Vagina (tissue), 2 donors: ENCODE measurements at places on chromosomes 16 and 17. TPM values are rescaled to one million over a fixed set of nuclear protein-coding genes. Genes with fewer than 3 reads are reported as not detected.

The C17orf78 gene
- not detected for total RNA-seq

The ABI3 gene
- total RNA-seq, result 11.0 TPM

The TBC1D3K gene
- total RNA-seq, result not detected

The SKAP1 gene
- total RNA-seq, result 5.6 TPM

GRCh38 chr17:57466521-57466920, 210.2 kb downstream of the MSI2 start:
- DNase-seq, result no peak

DNA sequence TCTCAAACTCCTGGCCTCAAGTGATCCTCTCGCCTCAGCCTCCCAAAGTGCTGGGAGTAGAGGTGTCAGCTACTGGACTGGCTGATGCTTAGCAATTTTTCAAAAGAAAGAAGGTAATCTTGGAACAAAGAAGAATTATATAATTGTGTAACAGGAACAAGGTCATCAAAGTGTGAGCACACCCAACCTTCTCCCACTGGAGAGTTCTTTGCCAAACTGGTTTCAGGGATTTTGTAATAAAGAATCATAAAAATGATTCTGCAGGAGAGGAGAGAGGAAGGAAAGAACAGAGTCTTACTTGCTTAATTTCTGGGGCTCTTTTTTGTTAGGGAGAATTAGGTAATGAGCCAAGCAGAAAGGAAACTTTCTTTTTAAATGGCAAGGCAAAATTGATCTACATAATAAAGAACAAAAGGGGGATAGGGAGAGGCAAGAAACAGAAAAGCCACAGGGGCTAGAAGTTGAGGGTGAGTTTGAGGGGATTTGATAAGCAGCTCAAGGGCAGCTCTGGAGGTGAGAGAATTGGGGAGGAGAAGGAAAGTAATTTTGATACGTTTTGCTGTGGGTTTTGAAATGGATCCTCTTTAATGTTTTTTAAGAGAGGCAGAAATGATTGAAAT, 21.3 kb downstream of the CHD9NB start:
- no peak for DNase-seq

- no peak for DNase-seq
Measured at GRCh38 chr17:35423761-35424160, 8.5 kb downstream of the SLFN12 start.

- DNase-seq, result no peak
Measured at GRCh38 chr17:74770498-74771318, 5.4 kb downstream of the NAT9 start.

DNA sequence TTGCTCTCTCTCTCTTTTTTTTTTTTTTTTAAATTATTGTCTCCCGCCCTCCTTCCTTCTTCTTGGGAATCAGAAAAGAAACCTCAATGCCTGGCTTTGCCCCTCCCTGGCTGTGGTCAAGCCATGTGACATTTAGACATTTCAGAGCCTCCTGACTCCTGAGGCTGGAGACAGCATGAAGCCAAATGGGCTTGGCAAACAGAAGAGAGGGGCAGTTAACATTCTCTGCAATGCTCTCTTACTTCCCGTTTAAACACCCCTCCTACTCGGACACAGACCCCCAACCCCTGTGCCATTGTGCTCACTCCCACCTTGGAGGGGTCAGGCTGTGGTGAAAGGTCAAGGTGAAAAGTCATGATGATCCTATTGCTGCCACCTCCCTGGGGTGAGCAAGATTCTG, 14.7 kb upstream of the MEOX1 start:
- no peak for DNase-seq

- DNase-seq, result no peak
Measured at GRCh38 chr16:5018793-5019192, 14.9 kb downstream of the NAGPA start.

DNA sequence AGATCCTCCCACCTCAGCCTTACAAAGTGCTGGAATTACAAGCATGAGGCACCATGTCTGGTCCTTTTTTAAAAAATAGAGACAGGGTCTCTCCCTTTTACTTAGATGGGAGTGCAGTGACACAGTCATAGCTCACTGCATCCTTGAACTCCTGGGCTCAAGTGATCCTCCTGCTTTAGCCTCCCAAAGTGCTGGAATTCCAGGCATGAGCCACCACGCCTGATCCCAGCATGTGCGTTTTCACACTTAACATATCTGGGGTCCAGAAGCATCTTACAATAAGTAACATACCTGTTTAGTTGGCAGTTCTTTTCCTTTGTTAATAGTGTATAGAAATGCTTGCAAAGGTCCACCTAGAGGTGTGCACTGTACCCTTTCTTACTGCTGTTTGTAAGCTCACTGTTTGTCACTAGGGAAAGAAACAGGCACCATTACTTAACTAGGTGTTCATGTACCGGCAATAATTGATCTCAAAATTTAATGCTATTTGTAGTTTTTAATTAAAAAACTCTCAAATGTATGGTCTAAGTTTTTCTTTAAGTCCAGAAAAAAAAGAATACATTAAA, 221.7 kb downstream of the RPTOR start:
- DNase-seq, result no peak

DNA sequence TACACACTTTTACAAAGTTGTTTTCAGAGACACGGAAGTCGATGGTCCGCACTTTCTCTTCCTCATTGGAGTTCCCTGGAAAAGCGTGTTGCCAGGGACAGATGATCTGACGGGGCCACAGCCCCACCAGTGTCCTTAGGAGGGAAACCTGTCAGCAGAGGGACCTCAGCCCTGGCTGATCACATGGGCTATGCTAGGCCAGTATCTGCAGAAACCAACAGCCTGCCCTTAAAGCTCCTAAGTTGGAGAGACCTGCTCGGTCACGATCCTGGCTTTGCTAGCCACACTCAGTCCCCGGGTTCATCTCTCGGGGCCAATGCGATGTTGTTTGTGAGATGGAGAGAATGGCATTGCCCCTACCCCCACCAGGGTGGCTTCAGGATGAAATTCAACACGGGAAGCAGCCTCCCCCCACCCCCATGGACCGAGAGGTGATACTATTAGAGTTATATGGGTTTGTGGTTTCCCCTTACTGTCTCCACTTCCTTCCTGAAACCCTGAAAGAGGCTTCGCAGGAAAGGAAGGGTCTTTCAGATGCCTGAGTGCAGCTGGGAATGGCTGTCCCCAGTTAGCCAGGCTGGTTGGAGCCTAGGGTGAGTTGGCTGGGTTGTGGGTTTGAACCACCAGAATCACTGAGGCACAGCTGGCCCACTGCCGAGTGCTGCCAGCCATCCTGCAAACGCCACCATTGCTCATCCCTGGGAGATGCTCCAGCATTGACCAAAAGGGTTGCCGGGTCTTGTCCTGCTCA, 16.6 kb downstream of the RMI2 start:
- DNase-seq, result no peak

DNA sequence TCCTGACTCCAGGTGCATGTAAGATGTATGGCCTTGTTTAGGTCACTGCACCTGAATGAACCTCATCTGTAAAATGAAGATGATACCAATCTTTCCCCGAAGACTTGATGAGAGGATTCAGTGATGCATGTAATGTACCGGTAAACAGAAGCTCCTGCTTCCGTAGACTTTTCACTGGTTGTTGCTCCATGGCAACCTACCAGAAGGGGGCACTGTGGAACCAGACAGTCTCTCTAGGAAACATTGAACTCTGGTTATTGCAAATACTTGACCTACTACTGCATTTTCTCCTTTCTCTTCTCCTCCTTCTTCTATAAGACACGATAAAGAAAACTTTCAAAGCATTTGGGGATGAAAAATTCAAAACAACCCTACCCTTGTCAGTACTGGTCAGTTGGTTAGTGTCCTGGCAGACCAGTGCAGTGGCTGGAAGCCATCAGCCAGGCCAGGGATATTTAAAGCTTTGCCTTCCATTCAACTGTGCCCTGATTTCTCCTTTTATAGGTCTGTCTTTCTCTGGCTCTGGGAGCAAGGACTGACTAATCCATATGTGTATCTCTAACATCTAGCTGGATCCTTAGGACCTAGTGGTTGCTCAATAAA, 667.4 kb upstream of the SALL1 start:
- DNase-seq, result no peak

DNA sequence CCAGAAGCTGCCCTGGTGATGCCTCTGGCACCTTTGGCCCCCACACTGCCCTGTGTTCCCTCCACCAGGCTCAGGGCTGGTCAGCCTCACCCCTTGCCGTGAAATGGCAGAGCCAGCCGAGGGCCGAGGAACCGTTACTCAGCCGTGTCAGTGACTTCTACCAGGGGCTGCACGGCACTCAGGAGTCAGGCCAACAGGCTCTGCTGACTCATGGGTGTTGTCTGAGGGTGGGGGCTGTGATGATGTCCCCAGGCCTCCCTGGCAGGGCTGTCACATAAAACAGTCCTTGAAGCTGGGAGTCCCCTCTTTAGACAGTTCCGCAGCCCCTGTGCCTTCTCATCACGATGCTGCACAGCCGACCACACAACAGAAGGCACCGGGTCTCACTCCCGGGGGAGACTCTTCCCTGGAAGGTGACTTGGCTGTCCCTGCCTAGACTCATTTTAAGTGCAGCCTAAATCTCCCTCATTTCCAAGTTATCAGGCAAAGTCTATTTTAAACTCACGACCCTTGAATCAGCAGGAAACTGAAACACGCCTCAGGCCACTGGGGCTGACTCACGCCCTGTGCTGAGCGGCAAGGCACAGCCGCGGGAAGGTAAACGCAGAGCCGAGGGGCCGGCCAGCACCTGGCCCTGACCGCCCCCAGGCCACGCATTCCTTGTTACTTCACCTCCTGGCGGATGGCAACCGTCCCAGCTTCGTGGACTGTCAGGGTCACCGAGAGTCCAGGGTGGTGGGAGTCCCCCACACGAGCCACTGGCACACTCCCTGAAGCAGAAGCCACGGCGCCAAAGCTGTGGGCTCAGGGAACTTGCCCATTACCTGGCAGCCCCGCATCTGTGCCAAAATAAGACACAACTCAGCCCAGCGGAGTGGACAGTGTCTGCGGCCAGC, 102.6 kb downstream of the ZNF778 start:
- no peak for DNase-seq
